ENCODE measurements at places on chromosomes 5 and 9. TPM values are rescaled to one million over a fixed set of nuclear protein-coding genes. Genes with fewer than 3 reads are reported as not detected.

- DNase-seq: no peak
Measured at GRCh38 chr9:130659699-130660248, 4.6 kb upstream of the PRDM12 start.

- DNase-seq: no peak
Measured at GRCh38 chr5:58358501-58359178, 101.2 kb downstream of the PLK2 start.

DNA sequence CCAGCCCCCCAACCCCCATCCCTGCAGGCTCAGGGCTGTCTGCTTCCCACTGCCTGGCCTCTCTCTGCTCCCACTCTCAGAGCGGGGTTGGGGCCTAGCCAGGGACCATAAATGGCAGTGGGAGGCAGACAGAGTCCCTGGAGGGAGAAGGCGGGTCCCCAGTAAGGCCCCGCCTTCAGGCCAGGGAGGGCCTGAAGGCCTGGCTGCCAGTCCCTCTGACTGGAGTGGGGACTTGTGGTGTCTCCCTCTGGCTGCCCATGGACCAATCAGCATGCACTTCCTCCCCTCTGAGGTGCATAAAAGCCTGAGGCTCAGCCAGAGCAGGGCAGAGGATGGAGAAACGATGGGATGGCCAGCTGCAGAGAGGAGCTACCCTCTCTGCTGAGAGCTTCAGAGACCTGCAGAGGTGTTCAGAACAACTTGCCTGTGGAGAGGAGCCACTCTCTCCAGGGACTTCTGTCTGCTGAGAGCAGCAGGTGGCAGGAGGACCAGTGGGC is 2.7 kb upstream of the BTNL9 start:
- no peak for DNase-seq

DNA sequence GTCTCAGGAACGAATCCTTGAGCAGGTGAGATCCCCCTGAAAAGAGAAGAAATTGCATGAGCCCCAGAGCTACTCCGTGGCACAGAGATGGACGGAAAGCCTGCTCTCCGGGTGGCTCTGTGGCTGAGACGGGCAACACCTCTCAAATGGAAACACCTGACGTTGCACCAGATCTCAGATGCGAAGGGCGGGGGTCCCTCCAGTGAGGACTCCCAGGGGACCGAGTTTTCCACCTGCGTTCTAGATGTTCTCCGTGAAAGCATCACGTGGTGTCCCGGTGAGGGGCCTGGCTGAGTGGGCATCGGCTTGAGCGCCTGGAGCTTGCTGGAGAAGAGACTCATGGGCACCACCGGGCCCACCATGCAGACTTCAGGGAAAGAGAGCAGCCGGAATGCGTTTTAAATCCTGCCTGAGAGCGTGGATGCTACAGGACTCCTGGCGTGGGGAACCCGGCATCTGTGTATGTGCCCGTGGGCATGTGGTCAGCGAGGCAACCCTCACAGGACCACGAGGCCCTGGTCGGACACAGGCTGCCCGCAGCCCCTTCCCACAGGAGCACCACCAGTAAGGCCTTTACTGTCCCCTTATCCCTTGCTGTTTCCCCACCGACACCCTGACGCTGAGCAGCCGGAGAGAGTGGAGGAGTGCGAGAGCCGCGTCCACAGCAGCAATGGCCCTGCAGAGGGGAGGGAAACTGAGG is 378.4 kb upstream of the IRX4 start:
- no peak for DNase-seq

DNA sequence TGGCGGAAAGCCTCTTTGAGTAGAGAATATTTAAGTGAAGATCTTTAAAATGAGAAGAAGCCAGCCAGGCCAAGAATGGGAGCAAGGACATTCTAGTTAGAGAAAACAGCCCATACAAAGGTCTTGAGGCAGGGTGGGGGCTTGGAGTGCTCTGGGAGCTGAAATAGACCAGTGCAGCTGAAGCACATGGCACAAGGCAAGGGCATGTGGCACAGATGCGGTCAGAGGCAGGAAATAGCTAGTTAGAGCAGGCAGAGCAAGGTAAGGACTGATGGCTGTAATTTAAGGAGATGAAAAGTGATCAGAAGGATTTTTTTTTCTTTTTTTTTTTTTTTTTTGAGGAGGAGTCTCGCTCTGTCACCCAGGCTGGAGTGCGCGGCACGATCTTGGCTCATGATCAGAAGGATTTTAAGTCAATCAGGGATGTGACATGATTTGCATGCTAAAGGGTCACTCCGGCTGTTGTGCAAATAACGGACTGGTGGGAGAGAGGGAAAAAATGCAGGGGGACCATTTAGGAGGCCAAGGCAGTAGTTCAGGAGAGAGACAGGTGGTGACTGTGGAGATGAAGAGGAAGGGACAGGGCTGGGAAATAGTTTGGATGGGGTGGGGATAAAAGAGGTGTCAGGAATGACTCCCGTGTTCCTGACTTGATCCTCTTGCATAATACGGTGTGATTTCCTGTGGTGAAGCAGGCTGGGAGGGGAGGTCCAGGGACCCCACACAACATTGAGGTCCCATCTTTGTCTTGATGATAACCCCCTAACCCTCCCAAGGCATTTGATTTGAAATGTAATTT is 207.6 kb downstream of the HSPA4 start:
- no peak for DNase-seq

GRCh38 chr9:69996967-69997366 is 46.7 kb upstream of the MAMDC2 start:
- DNase-seq: no peak

DNA sequence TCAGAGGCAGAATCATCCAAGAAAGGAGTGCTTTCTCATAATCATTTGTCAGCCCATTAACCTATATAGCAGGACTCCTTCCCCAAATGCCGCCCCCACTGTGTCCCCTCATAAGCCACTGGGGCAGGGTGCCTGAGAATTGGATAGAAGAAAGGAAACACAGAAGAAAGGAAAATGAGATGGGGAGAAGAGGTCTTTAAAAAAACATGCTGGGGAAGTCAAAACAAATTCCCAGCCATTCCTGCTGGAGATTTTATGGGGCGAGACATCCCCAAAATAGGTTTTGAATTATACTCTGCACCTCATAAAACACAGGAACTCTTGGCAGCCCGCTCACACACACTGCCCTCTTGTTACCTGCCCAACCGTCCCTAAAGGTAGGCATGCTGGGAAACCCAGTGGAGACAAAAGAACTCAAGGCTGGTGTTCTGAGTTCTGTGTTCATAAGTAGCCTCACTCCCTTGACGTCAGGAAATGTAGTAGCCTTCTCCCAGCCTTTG is 19.7 kb downstream of the ASTN2 start:
- DNase-seq: no peak

DNA sequence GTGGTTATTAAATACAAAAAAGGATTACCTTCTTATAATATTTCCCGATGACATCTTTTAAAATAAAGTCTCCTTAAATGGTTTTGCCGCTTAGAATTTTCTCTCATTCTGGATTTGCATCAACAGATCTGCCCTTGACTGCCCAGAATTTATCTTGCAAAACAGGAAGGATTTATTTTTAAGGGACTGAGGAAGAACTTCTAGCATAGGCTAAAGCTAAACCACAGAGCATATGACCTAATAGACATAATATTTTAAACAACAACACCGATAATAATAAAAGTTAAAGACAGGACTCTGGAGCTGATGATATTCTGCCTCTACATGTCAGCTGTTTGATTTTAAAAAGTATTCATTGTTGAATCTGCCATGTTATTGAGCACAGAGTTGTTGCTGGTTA is 145.3 kb upstream of the ADCY2 start:
- no peak for DNase-seq

- no peak for DNase-seq
Measured at GRCh38 chr9:126927419-126927818, 12.8 kb downstream of the RALGPS1 start.

GRCh38 chr9:5422276-5422675 is 15.4 kb downstream of the PLGRKT start:
- no peak for DNase-seq

GRCh38 chr9:83322438-83322837 is 215.8 kb downstream of the FRMD3 start:
- no peak for DNase-seq

DNA sequence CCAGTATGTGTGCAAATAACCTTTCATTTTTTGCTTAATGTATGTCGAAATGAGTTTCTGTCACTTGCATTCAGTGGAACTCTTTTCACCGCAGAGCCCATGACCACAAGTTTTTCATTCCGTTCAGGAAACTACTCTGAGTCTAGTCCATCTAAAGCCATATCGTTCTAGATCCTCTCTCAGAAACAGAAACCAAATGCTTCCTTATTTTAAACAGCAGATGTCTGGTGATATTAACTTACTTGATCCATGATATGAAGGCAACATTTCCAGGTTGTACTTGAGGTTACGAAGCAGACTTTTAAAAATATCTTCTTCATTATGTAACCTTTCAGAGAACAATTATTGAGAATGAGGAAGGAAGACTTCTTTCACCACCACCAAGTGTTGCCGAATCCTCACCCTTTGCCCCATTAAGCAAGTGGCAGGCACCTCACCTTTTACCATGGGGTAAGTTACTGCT is 72.4 kb upstream of the GNAQ start:
- DNase-seq: peak; percentile 19

DNA sequence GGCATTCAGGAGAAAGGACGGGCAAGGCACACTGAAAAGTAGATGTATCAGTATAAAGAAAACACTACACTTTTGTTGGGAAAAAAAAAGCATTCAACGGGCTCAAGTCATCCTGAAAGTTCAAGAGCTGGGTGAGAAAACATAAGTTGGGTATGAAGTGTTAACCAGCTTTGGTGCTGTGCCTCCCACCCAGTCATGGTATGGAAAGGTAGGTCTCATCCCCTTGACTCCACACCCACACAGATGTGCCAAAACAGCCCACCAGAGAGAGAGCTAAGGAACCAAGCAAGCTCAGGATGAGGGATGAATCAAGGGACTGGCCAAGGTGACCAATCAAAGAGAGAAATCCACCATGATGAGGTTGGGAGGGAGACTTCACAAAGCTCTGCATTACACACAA is 54.7 kb downstream of the ESM1 start:
- no peak for DNase-seq

- no peak for DNase-seq
Measured at GRCh38 chr5:23303435-23303834, 204.0 kb upstream of the PRDM9 start.

DNA sequence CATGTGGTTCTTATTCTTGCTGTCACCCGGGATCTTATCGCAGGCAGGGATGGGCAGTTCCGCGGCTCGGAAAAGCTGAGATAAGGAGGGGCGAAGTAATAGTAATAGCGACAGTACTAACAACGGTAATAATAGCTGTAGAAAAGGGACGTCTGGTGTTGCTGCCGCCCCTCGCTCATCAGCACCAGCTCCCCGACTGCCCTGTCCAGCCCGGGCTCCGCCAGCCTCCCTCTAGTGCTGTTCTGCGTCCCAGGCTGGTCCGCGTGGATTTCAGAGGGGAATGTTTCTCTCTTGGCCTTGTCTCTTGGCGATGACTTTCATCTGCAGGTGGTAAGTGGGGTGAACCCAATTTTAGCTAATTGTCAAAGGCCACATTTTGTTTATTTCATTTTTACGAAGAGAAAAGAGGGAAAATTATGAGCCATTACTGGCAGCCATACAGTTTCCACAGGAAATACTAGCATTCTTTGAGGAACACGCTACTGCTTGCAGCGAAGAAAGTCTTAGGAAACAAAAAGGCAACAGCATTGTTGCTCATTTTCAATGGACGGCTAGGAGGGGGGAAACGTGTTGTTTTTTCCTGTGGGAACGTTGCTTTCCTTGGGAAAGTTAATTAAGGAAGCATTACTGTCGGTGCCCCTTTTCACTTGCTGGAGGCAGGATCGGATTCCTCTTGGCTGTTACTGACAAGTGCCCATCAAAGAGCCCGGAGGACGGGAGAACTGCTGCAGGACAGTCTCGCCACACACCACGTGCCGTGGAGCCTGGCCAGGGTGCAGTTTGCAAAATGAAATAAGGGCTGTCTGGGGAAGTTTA is 762 bp downstream of the SNCAIP start:
- peak; percentile 44 for DNase-seq

DNA sequence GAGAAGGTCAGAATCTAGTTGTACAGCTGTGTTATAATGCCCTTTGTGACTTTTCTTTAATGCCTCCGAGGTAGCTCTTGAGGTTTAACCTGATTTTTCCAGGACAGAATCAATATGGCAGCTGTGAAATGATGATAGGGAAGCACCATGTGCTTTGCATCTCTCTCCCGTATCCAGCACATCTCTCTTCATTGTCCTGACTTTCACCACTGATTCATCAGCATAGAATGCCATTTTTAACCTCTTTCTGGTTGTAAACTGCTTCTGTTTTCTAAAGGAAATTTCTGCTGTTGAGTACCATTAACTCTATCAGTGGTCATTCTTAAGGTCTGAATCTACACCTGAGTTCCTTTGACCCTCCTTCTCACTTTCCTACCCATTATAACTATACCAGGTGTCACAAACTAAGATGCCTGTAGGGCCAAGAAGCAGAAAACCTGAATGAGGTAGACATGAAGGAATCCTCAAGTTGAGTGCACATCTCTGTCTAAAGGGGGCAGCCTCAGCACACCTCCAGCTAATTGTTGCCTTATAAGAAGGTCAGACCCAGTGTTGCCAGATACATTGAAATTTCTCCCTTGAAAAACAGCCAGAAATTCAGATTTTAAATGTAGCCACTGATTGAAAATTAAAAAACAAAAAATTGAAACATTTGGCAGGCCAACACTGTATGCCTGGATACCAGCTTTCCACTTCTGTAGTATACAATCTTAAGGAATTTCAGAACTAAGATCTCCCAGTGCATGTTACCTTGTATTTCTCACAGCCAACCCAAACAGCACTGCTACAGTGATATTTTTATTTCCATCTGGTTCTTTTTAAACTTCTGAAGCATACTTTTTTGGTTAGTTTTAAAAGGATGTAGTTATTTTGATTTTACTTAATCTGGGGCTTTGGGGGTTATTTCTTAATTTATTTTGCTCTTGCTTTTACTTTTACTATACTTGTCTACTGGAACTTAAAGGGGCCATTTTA is 35.8 kb upstream of the TLX3 start:
- DNase-seq: no peak

PCDHB16 gene
- total RNA-seq: 0.89 TPM

PCDHB12 gene
- 0.52 TPM for total RNA-seq

LCN10 gene
- total RNA-seq: 0.12 TPM

RETREG1 gene
- total RNA-seq: 102 TPM
